ENCODE measurements at places on chromosomes 13 and 19.

- DNase-seq = peak; percentile 19
These were observed 19.5 kb downstream of the PRKD2 start for GRCh38 chr19:46697204-46697960.

GRCh38 chr13:48843630-48844380 lies 131.9 kb upstream of the FNDC3A start:
- no peak for DNase-seq

GRCh38 chr13:21616205-21616866 lies 12.4 kb upstream of the MICU2 start:
- no peak for DNase-seq

GRCh38 chr13:31053091-31053490 lies 108.6 kb downstream of the HSPH1 start:
- no peak for DNase-seq

GRCh38 chr19:1512671-1513498 lies at the start of gene ADAMTSL5:
Gene ADAMTSL5, minus strand, starts transcription at chr19:1513019. Its CDS starts 2,076 bp downstream, at chr19:1510943.
- peak; percentile 49 for DNase-seq
